DMS79 treated with DMSO at 0.1 percent for 48 hours (cell line): ENCODE measurements at places on chromosomes 2 and 18.

DNA sequence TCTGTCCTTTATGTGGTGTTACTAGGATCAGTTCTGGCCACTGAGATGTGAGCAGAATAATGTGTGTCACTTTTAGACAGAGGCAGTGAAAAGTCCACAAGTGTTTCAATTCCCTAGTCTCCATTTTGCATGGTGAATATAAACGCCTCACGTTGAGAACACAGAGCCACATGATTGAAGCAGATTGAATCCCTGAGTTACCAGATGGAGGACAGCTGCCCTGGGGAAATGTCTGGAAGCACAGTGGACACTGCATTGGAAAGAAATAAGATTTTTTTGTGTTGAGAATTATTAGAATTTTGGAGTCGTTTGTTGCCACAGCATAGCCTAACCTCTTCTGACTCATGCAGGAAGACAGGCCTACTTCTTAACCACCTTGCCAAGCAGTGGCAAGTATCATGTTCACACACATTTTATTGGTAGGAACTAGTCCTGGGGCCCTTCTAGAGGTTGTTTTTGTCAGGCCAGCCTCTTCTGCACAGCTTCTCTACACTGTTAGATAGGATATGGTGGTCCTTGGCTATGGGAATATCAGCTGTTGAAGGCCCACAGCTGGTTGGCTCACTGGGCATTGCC, 188.6 kb downstream of the TMEM182 start:
- DNase-seq: no peak

DNA sequence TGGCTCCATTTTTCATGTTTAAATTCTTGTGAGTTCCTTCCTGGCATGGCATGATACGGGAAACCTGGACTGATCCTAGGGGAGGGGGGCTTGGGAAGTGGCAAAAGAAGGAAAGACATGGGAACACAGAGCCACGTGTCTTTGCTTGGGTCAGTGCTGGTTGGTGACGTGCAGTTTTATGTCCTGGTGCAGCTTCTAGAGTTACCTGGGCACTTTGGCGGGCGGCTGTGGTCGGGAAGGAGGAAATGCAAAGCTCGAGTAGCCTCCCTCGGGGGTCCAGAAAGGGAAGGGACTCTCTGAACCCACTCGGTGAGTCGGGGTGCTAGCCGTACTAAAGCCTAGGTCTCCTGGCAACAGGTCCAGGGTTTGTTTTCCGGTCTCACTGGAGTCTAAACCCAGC, 94.6 kb downstream of the APOB start:
- DNase-seq: no peak

- no peak for DNase-seq
Measured at GRCh38 chr2:120517751-120518469, 172.0 kb downstream of the INHBB start.

DNA sequence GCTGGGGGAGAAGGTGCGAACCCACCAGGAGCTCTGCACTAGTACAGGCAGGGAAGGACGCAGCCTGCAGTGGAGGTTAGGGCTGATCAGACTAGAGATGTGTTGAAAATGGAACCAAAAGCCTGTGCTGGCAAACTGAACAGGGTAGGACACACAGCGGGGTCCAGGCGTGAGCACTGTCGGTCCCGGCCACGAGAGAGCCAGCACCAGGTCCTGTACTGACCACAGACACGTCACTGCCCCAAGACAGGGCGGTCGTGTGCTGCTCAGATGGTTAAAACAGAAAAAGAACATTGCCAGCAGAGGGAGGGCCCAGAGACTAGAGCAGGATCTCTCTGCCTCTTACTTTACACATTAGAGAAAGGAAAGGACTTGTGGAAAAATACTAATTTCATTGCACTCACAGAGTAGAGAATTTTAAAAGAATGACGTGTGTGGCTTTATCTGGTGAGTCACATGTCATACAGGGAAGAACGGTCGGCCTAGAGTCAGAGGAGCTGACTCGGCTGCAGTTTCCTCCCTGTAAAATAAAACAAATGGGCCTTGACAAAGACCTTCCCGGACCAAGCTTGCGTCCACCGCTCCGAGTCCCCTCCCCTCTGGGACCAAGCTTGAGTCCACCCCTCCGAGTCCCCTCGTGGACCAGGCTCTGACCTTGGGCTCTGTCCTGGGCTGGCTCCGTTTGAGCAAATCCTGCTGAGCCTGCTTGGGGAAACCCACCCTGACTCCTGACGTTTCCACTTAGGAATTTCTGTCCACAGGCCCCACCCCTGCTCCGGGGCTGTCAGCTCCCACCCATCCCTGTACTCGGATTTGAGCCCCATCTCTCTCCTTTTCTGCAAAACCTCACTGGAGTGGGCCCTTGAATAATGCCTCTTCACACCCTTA, 16.7 kb upstream of the ADI1 start:
- DNase-seq: no peak
